Uterus (tissue), 4 donors: ENCODE measurements at places on chromosomes 12 and 14. TPM values are rescaled to one million over a fixed set of nuclear protein-coding genes. Genes with fewer than 3 reads are reported as not detected.

Gene RPS6KA5
- 3.8 TPM for total RNA-seq

Gene SYNDIG1L
- not detected for total RNA-seq

Gene EVL
- total RNA-seq, result 83.5 TPM

Gene POTEM
- total RNA-seq, result not detected

Gene LIN7A
- 31.2 TPM for total RNA-seq

Gene ADCY6
- 58.1 TPM for total RNA-seq

Gene MYBPC1
- 0.73 TPM for total RNA-seq

Gene AQP2
- total RNA-seq, result not detected

Gene C14orf132
- total RNA-seq, result 16.5 TPM

Gene C12orf50
- total RNA-seq, result not detected

Gene PKP2
- total RNA-seq, result 34.4 TPM

Gene CLEC12A
- total RNA-seq, result 1.6 TPM

Gene SBNO1
- 29.2 TPM for total RNA-seq

Gene TCL1B
- not detected for total RNA-seq

Gene SYT1
- total RNA-seq, result 18.2 TPM

Gene NXPH4
- not detected for total RNA-seq

Gene TDRD9
- not detected for total RNA-seq

Gene TMPRSS12
- total RNA-seq, result not detected

Gene DEGS2
- total RNA-seq, result 0.88 TPM

Gene SIX1
- total RNA-seq, result not detected

Gene SLC39A5
- 0.29 TPM for total RNA-seq

Gene TSHR
- not detected for total RNA-seq

Gene BHLHE41
- 5.4 TPM for total RNA-seq

Gene TPI1
- total RNA-seq, result 247 TPM

Gene RTN1
- total RNA-seq, result 4.2 TPM

Gene SPTB
- 4.6 TPM for total RNA-seq

Gene SCNN1A
- 2.4 TPM for total RNA-seq

Gene C12orf60
- 1.1 TPM for total RNA-seq

Gene LRRC43
- not detected for total RNA-seq

Gene RASSF8
- 75.9 TPM for total RNA-seq

Gene RGS6
- 6.2 TPM for total RNA-seq

Gene ASPG
- total RNA-seq, result 0.41 TPM

Gene IGF1
- total RNA-seq, result 45.0 TPM

Gene MYF5
- not detected for total RNA-seq
